Spinal cord (tissue), 10 donors: ENCODE measurements at places on chromosomes 3 and 15. TPM values are rescaled to one million over a fixed set of nuclear protein-coding genes. Genes with fewer than 3 reads are reported as not detected.

Gene MCF2L2
- 18.4 TPM for polyA plus RNA-seq

Gene CTDSPL2
- polyA plus RNA-seq = 39.2 TPM

Gene SOX14
- 2.7 TPM for polyA plus RNA-seq

Gene C3orf70
- 55.0 TPM for polyA plus RNA-seq
